ENCODE measurements at places on chromosomes 13 and 19.

DNA sequence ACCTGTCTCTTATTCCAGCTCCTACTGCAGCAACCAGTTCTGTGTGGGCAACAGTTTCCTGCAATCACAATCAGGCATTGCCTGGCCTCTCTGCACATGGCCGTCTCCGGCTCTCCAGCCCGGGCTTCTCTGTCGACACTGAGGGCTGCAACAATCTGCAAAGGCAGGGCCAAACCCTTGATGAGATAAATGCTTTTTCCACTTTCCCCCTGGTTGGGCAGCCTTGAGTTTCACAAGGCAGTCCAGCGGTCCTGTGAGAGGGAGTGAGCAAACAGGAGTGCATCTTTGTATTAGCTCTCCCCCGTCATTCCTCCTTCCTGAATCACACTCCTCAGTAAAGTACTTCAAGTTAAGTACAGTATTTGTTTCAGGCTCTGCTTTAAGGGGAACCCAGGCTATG, 40.7 kb upstream of the VWA8 start:
- DNase-seq, result no peak

GRCh38 chr13:44307844-44308243, 65.8 kb upstream of the SERP2 start:
- DNase-seq, result no peak

DNA sequence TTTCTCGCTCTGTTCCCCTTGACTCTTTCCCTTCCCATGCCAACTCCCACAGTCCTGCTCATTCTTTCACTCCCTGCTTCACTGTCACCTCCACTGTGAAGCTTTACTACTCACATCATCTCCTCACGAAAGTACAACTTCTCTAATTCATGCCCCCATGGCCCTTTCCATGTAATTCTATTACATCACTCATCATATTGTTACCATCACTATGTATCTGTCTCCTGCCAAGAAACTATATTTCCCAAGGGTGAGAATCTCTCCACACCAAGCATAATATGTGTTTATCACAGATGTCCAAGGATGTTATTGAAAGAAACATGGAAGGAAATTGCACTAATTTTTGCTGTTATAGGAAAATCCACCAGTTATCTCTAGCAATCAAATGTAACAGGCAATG, 37.2 kb upstream of the LRCH1 start:
- DNase-seq, result no peak

DNA sequence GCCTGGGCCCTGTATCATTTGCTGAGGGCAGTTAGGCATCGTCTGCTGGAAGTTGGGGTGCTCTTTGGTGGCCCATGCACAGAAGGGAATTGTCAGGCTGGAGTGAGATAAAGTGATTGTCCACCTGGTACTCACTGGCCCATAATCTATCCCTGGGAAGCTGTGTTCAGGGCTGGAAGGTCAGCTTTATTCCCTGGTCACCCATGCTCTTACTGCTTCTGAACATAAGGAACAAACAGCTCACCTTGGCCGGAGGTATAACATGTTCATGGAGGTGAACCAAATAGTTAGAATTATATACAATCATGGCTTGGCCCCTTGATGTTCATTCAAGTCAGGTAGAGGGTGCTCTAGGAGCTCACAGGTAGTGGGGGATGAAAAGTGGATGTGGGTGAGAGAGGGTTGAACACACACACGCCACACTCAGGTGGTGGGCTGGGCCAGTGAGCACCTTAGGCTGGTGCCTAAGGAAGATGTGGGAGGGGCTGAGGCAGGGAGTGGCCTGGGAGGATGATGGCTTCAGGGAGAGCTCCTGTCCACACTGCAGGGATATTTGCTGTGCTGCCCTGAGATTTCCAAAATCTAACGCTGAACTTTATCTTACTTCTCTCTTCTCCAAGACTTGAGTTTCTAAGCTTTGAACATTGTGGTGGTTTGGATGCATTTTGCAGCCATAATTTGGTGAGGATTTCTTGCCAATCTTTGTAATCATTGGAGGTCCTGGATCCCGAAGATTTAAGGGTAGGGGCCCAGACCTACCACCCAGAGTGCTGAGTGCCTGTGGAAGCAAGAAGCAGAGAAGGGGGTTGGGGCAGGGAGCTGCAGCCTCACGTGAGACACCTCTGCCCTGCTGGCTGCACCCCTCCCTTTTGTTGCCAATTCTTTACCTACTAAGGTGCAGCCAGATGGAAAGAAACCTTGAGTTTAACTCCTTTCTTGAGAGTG, 420.6 kb downstream of the ZNF536 start:
- DNase-seq, result no peak
